RKO (cell line): ENCODE measurements at places on chromosomes 16 and 17.

- DNase-seq, result no peak
Observed at GRCh38 chr17:57895382-57896060, 45.7 kb upstream of the MRPS23 start.

DNA sequence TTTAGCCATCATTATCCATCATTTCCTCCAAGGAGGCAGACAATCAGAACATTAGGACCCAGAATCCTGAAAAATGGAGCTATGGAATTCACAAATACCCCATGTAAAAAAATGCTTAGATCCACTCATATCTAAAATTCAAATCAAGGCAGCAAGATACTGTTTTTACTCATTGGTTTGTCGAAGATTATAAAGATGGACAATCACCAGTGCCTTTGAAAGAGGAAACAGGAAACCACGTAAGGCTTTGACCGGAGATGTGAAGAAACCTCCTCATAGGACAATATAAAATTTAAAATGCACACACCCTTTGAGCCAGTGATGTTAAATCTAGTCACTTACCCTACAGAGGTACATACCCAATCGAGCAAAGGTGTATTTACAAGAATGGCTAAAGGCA, 130.0 kb downstream of the XYLT1 start:
- no peak for DNase-seq

- no peak for DNase-seq
Observed at GRCh38 chr17:3513305-3514035, 37.7 kb downstream of the ASPA start.

- DNase-seq, result peak; percentile 88
Observed at GRCh38 chr17:7435676-7436555, 681 bp downstream of the TMEM102 start.

GRCh38 chr17:39527220-39527813, 66.0 kb downstream of the CDK12 start:
- DNase-seq, result peak; percentile 58

DNA sequence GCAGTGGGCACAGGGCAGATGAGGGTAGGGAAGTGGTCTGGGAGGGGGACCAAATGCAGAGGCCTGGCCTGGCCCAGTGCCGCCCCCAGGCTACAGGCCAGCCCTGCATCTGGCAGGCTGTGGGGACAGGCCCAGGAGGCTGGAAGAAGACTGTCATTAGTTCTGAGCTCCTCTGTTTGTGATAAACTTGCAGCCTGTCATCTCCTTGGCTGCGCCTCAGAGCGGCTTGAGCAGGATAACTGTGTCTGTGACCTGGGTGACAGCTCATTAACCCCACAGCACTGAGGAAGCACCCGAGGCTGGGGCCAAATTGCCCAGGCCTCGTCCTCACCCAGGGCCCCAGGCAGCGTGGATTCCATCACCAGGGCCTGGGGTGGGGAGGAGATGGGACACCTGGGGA, 23.9 kb downstream of the ABCC3 start:
- DNase-seq, result no peak

DNA sequence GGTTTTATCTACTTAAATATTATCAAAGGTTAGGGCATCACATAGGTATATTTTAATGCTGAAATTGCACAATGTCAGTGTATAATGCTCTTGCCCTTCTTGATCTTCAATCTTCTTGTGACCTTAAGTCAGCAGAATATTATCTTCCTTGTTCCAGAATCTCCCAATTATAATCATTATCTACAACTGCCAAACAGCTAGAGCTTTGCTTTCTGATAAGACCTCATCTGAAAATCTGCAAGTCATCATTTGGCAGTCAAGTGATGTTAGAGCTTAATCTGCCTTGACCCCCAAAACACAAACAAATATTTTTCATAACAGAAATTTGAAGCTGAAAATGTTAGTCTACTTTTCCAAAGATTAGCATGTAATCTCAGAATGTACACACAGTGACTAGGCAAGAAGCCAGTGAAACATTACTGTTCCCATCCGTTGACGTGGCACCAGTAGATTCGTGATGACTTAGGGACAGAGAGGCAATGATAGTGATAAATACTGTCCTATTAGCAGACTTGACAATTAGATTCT, 19.8 kb downstream of the REXO5 start:
- DNase-seq, result no peak

DNA sequence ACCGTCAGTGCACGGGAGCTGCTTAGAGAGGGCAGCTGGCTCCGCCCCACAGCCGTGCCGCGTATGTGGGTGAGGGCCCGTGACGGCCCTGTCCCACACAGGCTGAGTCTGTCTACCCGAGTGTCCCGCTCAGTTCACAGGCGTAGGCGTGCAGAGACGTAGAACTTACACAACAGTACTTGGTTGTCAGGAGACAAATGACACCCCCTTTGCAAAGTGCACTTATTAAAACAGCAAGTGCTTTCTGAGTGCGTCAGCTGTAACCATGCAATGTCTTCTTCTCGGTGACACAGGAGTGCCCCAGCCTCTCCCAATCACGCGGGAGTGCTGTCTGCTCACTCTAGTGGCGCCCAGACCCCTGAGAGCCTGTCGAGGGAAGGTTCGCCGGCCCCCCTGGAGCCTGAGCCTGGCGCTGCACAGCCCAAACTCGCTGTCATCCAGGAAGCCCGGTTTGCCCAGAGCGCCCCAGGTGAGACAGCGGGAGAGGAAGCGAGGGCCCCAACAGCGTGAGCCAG, 64.2 kb downstream of the FOXK2 start:
- no peak for DNase-seq

DNA sequence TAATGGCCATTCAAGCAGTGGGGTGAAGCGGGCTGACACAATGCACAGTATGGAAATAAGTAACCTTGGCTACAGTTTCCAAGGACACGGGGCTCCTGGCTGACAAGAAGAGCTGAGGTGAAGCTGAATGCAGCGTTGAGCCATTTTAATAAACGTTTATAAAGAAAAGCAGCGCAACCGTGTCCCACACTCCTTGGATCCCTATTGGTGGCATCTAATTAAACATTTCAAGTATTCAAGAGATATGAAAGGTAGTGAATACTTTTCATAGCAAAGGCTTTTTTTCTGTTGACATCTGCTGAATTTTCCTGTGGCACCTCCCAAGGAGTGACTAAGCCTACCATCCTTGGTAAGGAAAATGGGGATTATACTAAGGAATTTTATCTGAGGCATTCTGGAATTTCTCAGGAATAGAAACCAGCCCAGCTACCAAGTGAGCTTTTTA, 26.5 kb downstream of the DUSP14 start:
- no peak for DNase-seq

- peak; percentile 73 for DNase-seq
Observed at GRCh38 chr16:57815987-57816745, 13.9 kb upstream of the KIFC3 start.

GRCh38 chr16:2230376-2230775, 5.9 kb upstream of the DNASE1L2 start:
- DNase-seq, result no peak

- DNase-seq, result no peak
Observed at GRCh38 chr17:76640550-76641380, 2.8 kb downstream of the ST6GALNAC1 start.
